Tibial nerve (tissue), 4 donors: ENCODE measurements at places on chromosomes 12 and 14. TPM values are rescaled to one million over a fixed set of nuclear protein-coding genes. Genes with fewer than 3 reads are reported as not detected.

Gene CLEC4C
- total RNA-seq = not detected

DNA sequence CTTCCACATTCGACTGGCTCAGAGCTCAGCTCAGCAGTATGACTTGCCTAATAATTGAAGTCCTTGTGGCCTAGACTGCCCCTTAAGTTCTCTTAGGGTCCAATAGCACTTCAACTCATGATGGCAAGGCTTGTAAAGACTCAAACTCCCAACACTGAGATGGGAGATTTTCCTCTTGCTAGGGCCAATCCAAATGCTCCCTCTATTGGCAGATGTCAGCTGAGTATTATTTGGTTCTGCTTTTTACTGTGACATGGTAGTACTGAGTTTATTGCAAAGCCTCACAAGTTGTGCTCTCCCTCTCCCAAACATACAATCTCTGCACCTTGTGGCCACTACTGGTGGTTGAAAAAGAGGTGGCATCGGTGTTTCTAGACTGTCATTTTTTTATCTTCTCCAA, 164.2 kb downstream of the ALG10 start:
- H3K36me3 ChIP-seq = no peaks in the 10 kb centered on the region
- no peak overlapping the region for H3K27ac ChIP-seq
- no peaks in the 10 kb centered on the region for H3K4me1 ChIP-seq
- no peaks in the 10 kb centered on the region for H3K27me3 ChIP-seq
- H3K4me3 ChIP-seq = no peak overlapping the region

DNA sequence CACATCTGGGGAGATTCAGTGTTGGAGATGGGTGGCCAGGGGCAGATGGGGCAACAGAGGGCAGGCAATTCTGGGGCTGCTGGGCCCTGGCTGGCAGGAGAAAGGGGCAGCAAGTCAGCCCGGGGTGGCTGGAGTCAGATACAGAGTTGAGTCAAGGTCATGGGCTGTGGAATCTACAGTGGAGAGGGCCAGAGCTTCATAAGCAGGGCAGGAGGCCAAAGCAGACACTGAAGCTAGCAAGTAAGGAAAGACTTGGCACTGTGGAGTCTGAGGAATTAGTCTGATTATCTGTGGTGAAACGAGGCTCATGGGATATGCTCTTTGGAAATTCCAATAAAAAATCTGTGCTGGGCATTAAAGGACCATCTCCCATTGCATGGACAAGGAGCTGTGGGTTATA, 95.5 kb downstream of the TMX1 start:
- H3K36me3 ChIP-seq = no peaks in the 10 kb centered on the region
- H3K4me1 ChIP-seq = no peaks in the 10 kb centered on the region
- H3K4me3 ChIP-seq = no peak overlapping the region

GRCh38 chr14:42173206-42173605, 566.5 kb downstream of the LRFN5 start:
- no peak overlapping the region for H3K4me3 ChIP-seq

DNA sequence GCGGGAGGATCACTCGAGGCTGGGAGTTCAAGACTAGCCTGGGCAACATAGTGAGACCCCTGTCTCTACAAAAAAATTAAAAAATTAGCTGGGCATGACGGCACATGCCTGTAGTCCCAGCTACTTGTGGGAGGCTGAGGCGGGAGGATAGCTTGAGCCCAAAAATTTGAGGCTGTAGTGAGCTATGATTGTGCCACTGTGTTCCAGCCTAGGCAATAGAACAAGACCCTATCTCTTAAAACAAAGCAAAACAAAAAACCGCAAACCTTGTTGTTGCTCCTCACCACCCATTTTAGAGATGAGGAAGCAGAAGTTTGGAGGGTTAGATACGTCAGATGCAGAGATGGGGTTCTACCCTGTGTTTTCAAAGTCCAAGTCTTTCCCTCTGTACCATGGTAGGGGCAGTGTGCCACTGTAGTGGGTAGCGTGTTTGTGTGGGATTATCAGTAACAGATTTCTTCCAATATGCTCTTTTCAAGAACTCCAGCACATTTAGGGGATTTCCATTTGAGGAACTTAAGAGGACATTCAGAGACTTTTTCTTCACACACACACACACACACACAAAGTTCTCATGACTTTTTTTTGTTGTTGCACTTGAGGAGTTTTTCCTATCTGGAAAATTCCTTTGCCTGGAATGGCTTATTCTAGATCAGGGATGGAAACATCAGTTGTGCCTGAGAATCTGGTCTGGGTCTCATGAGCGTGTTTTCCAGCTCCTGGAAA, 186.5 kb downstream of the CHST11 start:
- H3K27me3 ChIP-seq = no peaks in the 10 kb centered on the region
- no peaks in the 10 kb centered on the region for H3K36me3 ChIP-seq
- H3K27ac ChIP-seq = peak overlapping the region; percentile 21
- H3K4me3 ChIP-seq = no peak overlapping the region

- H3K36me3 ChIP-seq = no peaks in the 10 kb centered on the region
- peak; percentile 60 for DNase-seq
- no peaks in the 10 kb centered on the region for H3K4me1 ChIP-seq
- H3K27me3 ChIP-seq = no peaks in the 10 kb centered on the region
- no peak overlapping the region for H3K27ac ChIP-seq
- H3K4me3 ChIP-seq = no peak overlapping the region
Measured at GRCh38 chr12:62210422-62210821, 49.8 kb upstream of the USP15 start.

Gene GZMH
- total RNA-seq = not detected

DNA sequence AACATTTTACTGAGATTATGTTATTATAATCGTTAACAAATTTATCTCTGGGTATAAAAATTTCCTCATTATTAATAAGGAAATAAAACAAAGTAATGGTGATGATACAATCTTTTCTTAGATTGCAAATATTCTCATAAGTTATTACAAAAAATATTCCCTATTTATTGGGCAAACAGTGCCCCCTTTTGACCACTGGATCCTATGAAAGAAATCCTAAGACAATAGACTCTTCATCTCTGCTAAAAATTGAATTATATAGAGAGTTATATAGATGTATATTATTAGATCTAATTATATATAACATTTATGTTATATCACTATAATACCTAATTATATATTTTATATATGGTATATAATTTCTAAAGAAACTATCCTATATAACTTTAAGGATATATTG, 94.2 kb upstream of the FGD4 start:
- no peak overlapping the region for H3K4me3 ChIP-seq
- H3K4me1 ChIP-seq = no peaks in the 10 kb centered on the region

DNA sequence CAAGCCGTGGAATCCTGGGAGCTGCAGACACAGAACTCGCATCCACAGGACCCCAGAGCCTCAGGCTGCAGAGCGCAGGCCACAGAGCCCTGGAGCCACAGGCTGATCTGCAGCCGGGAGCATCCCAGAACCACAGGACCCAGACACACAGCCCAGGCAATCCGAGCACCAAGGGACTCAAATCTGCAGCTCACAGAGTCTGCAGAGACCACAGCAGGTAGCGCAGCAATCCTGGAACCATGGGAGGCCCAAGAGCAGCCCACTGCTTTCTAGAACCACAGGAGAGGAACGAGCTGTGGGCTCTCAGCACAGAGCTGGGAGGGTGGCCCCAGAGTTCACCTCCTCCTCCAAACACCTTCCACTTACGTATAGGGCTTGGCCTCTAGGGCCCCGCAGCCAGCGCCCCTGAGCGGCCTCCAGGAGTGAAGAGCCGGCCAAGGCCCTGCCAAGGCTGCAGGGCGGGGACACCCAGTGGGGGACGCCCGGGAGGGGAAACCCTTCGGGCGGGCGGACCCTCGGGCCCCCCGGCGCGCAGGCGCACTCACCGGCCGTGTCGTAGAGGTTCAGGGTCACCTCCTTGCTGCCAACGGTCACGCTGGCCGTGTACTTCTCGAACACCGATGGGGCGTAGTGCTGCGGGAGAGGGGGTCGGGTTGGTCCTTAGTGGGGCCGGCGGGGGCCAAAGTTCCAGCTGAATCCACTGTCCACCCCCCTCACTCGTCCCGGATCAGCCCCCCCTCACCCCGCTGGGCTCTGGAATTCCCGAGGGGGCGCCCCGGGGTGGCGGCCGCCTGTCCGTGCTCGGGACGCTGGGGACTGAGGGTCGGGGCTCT, 665 bp downstream of the RHOF start:
- no peak overlapping the region for H3K27ac ChIP-seq
- H3K4me1 ChIP-seq = peaks cover 68% of the 10 kb centered on the region
- no peak for DNase-seq
- peak overlapping the region; percentile 55 for H3K4me3 ChIP-seq
- no peaks in the 10 kb centered on the region for H3K36me3 ChIP-seq

Gene SOX5
- total RNA-seq = 53.8 TPM

DNA sequence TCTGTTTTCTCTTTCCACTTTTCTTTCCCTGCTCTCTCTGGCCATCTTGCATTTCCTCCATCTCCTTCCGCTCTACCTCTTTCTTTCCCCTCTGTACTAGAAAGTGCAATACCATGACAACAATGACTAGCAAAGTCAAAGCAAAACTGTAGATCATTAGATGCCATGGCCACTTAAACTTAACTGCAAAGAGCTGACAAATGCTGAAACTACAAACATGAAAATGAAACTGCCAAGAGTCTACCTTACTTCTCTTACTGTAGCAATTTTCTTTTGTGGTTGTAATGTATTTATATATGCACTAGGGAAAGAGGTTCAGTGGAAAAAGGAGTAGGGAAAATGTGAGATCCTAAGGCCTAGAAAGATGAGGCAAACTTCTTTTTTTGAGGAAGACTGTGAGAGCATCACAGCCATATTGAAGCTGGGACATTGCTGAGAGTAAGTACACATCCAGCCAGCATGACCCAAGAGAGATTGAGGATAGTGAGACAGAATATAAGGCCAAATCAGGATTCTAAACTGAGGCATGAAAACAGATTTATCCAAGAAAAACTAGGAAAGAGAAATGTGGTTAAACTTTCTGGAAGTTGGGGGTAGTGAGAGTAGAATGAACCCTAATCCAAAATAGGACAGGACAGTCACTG, 276.6 kb upstream of the NAV3 start:
- no peaks in the 10 kb centered on the region for H3K27me3 ChIP-seq
- H3K36me3 ChIP-seq = no peaks in the 10 kb centered on the region
- no peak overlapping the region for H3K27ac ChIP-seq
- no peaks in the 10 kb centered on the region for H3K4me1 ChIP-seq
- no peak for DNase-seq

- H3K27ac ChIP-seq = peak overlapping the region; percentile 98
- H3K27me3 ChIP-seq = no peaks in the 10 kb centered on the region
- H3K4me1 ChIP-seq = no peaks in the 10 kb centered on the region
- H3K36me3 ChIP-seq = no peaks in the 10 kb centered on the region
- peak overlapping the region; percentile 80 for H3K4me3 ChIP-seq
Measured at GRCh38 chr12:8950702-8951478, 1.4 kb upstream of the M6PR start.

- no peaks in the 10 kb centered on the region for H3K27me3 ChIP-seq
- H3K36me3 ChIP-seq = peaks cover 5% of the 10 kb centered on the region
Measured at GRCh38 chr12:101763246-101763931, 24.1 kb upstream of the SYCP3 start.

- no peaks in the 10 kb centered on the region for H3K4me1 ChIP-seq
- H3K27me3 ChIP-seq = no peaks in the 10 kb centered on the region
- H3K36me3 ChIP-seq = no peaks in the 10 kb centered on the region
- no peak overlapping the region for H3K27ac ChIP-seq
- DNase-seq = no peak
- no peak overlapping the region for H3K4me3 ChIP-seq
Measured at GRCh38 chr12:11540615-11541310, 108.7 kb upstream of the ETV6 start.

DNA sequence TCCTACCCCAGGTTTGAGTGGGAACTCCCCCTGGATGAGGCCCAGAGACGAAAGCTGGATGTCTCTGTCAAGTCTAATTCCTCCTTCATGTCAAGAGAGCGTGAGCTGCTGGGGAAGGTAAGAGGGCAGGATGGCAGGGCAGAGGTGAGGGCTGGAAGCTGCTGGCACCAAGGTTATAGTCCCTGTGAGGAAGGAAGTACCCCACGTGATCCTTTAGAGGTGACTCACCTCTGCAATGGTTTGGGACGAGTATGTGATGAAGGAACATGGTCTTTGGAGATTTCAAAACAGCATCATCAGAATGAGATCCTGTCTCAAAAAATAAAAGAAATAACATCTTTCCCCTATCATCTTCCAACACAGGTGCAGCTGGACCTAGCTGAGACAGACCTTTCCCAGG, 9.2 kb upstream of the MYL6B start:
- H3K27ac ChIP-seq = no peak overlapping the region
- peaks cover 19% of the 10 kb centered on the region for H3K4me1 ChIP-seq
- no peaks in the 10 kb centered on the region for H3K36me3 ChIP-seq
- H3K4me3 ChIP-seq = no peak overlapping the region

- no peak for DNase-seq
- no peaks in the 10 kb centered on the region for H3K4me1 ChIP-seq
- H3K36me3 ChIP-seq = no peaks in the 10 kb centered on the region
- no peak overlapping the region for H3K4me3 ChIP-seq
Measured at GRCh38 chr12:1527789-1528188, 66.6 kb downstream of the FBXL14 start.

DNA sequence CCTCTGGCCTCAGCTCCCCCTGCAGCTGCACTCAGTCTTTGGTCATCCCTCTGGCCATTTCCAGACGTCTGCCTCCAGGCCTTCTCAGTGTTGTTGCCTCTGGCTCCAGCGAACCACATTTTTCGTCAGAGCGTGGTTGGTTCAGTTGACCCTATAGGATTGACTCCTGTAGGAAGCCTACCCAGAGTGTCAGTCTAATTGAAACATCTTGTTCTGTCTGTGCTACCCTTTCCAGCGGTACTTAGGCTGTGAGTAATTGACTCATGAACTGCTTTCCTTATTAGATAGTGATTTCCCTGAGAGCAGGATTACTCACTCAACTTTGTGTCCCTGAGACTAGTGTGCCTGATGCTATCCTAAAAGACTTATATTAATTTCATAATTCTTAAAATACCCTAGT, 373.2 kb downstream of the ATP23 start:
- H3K27me3 ChIP-seq = no peaks in the 10 kb centered on the region
- DNase-seq = no peak
- H3K36me3 ChIP-seq = no peaks in the 10 kb centered on the region
- no peak overlapping the region for H3K27ac ChIP-seq

Gene AKAP3
- total RNA-seq = 0.63 TPM

Gene NRXN3
- total RNA-seq = 16.7 TPM

Gene SIX4
- 5.4 TPM for total RNA-seq

GRCh38 chr12:122207391-122207790, 3.9 kb downstream of the B3GNT4 start:
- H3K27me3 ChIP-seq = peaks cover 5% of the 10 kb centered on the region
- no peaks in the 10 kb centered on the region for H3K36me3 ChIP-seq
- H3K27ac ChIP-seq = no peak overlapping the region

Gene WSCD2
- 20.2 TPM for total RNA-seq

Gene HSPB8
- 13.1 TPM for total RNA-seq

DNA sequence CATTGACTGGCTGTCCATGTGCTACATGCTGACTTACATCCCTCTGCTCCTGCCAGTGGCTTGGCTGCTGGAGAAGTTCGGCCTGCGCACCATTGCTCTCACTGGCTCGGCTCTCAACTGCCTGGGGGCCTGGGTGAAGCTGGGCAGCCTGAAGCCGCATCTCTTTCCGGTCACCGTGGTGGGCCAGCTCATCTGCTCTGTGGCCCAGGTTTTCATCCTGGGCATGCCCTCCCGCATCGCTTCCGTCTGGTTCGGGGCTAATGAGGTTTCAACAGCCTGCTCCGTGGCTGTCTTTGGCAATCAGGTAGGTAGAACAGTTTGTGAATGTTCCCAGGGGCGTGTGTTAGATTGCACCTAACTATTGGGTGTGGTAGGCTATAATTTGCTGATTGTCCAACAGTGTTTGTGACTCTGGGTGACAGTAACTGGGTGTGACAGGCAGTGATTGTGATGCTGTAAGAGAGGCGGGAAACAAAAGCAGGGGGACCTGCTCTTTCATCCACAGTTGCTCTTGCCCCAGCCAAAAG, 981 bp downstream of the FLVCR2 start:
- no peaks in the 10 kb centered on the region for H3K36me3 ChIP-seq
- H3K27ac ChIP-seq = peak overlapping the region; percentile 77
- no peaks in the 10 kb centered on the region for H3K27me3 ChIP-seq
